ENCODE measurements at places on chromosomes 2 and 18.
A peak's percentile ranks its signal among the peaks of the same experiment; 100 is the strongest.

DNA sequence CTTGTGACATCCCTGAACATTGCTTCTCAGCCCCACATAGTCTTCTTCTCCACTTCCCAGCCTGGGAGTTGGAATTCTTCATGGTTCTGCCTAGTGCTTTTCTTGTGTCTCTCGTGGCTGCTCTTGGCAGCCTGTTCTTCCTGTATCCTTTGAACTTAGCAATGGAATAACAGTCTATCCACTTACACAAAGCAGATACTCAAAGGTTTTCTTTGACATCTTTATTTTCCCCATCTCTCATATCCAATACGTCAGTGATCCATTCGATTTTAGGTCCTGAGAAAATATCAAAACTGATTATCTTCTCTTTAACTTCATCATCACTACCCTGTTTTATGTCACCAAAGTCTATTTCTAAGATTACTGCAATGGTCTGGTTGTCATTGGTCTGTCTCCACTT is 1091.2 kb upstream of the PIK3C3 start:
- no peak for DNase-seq

- DNase-seq, result no peak
Observed at GRCh38 chr18:79406708-79407107, 11.0 kb downstream of the NFATC1 start.

GRCh38 chr2:180980106-180980942 is at the start of gene UBE2E3:
Gene UBE2E3 (plus strand): TSS chr2:180980605. CDS start chr2:180982043, 1,438 bp downstream.
- DNase-seq, result peak; percentile 46

GRCh38 chr2:88144914-88145497 is 17.1 kb upstream of the FABP1 start:
- no peak for DNase-seq

GRCh38 chr18:50151926-50152325 is 43.0 kb downstream of the MYO5B start:
- DNase-seq, result no peak

Data from stimulated activated CD8-positive, alpha-beta memory T cell treated with anti-CD3 and anti-CD28 coated beads, Interleukin-7, amount 100 ng/mL, for 24 hours (primary cell).